ENCODE measurements at places on chromosomes 5 and 9.

- no peak for DNase-seq
Observed at GRCh38 chr5:83957188-83957587, 236.5 kb upstream of the HAPLN1 start.

- DNase-seq, result no peak
Observed at GRCh38 chr9:124042201-124042721, 30.7 kb downstream of the LHX2 start.

DNA sequence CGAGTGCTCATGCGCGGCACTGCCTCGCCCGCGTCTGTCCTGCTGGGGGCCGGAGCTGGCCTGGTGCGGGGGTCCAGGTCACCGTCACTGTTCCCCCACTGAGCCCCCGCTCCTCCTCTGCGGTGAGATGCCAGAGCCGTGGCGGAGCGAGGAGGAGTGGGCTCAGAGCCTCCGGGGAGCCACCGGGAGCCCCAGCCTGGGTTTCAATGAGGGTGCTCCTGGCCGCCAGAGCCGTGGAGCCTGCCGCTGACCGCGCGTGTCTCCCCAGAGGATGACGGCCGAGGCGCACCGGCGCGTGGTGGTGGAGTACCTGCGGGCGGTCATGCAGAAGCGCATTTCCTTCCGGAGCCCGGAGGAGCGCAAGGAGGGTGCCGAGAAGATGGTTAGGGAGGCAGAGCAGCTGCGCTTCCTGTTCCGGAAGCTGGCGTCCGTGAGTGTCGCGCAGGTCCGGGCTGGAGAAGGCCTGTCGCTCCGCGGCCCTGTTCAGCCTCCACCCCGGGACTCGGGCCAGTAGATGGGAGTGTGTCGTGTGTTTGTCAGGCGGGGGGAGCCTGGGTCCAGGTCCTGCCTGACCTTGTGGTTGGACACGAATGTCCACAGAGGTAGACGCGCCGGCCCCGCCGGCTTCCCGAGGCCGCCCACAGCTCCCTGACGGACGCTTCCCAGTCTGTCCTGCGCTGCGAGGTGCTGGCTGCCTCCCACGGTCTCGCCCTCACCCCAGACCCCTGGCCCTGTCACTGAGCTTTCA is 22.0 kb downstream of the EXOC3 start:
- DNase-seq, result no peak

DNA sequence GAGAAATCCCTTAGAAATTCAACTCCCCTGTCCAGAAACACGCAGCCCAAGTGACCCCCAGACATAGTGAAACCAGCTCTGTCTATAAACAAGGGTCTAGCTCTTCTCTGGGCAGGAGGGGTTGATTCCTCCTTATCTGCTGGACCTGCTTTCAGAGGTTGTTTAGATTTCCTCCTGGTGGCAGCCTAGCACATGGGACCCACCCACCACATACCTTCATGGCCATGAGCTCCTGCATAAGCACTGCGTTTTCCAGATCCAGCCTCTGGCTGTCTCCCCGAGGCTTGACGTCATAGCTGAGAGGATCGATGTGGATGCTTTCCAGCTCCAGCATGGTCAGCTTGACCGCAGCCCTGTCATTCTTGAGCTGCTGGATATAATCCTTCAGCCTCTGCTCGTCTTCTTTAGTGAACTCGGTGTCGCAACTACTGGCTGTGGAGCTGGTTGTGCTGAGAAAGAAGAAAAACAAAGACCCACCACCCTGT is 77.0 kb downstream of the DCP2 start:
- DNase-seq, result no peak

DNA sequence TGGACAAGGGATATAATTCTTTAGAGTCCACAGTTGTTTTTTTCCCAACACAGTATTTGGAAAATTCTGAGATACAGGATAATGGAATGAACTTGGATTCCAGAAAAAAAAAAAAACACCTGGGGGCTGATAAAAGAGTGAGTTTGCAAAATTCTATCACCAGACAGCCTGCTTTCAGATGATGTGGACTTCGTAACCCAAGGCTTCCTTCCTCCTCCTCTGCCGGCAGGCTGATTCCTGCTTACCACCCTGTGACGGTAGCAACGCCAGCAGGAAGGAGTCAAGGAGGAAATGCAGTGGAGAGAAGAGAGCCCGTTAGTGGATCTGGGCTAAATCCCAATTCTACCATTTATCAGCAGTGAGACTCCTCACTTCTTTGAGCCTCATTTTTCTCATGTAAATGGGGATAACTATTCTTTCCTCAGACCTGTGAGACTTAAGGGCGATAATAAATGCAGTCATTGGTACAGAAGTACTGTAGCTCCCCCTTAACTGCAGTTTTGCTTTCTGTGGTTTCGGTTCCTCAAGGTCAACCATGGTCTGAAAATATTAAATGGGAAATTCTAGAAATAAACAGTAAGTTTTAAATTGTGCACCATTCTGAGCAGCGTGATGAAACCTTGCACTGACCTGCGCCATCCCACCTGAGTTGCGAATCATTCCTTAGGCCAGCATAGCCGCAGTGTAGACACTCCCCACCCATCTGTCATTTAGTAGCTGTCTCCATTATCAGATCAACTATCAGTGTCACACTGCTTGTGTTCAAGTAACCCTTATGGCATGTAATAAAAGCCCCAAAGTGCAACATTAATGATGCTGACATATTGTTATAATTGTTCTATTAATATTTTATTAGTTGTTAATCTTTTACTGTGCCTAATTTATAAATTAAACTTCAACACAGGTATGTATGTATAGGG is 71.4 kb downstream of the DCP2 start:
- DNase-seq, result no peak
